ENCODE measurements at places on chromosomes 12 and 14. TPM values are rescaled to one million over a fixed set of nuclear protein-coding genes. Genes with fewer than 3 reads are reported as not detected.

The GARIN6 gene
- not detected for total RNA-seq

The LALBA gene
- total RNA-seq: not detected

The DDIT3 gene
- 4.9 TPM for total RNA-seq

The VRTN gene
- not detected for total RNA-seq

The GPD1 gene
- total RNA-seq: 9.4 TPM

The WNT1 gene
- total RNA-seq: not detected

The RNASE3 gene
- total RNA-seq: not detected

The TESPA1 gene
- not detected for total RNA-seq

The PTGDR gene
- total RNA-seq: 0.41 TPM

The CFL2 gene
- total RNA-seq: 43.2 TPM

Measured in frontal cortex (tissue), 4 donors.